ENCODE measurements at places on chromosomes 16 and 17. TPM values are rescaled to one million over a fixed set of nuclear protein-coding genes. Genes with fewer than 3 reads are reported as not detected.

- DNase-seq, result no peak
Measured at GRCh38 chr17:6599364-6599763, 41.1 kb downstream of the KIAA0753 start.

Gene TBC1D3H
- not detected for total RNA-seq

Gene SPAG5
- total RNA-seq, result 8.8 TPM

Gene FBXO39
- 0.13 TPM for total RNA-seq

- no peak for DNase-seq
Measured at GRCh38 chr16:79811541-79811940, 211.0 kb upstream of the MAF start.

DNA sequence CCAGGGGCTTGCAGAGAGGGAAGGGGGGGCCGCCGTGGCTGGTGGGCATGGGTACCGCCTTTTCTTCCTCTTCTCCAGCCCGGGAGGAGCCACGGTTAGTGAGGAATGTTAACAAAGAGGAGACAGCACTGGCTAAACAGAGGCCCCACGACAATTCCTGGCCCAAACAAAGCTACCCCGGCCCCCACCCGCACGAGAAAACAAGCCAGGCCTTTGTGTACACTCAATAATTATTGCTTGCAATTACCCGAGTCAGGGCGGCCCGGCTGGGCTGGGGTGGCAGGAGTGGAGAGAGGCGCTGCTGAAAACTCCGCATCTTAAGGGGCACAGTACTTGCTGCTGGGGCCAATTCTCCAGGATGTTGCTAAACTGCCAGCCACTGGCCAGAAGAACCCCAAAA, 56.4 kb downstream of the IRX5 start:
- DNase-seq, result no peak

Gene NPIPB2
- 5.2 TPM for total RNA-seq

DNA sequence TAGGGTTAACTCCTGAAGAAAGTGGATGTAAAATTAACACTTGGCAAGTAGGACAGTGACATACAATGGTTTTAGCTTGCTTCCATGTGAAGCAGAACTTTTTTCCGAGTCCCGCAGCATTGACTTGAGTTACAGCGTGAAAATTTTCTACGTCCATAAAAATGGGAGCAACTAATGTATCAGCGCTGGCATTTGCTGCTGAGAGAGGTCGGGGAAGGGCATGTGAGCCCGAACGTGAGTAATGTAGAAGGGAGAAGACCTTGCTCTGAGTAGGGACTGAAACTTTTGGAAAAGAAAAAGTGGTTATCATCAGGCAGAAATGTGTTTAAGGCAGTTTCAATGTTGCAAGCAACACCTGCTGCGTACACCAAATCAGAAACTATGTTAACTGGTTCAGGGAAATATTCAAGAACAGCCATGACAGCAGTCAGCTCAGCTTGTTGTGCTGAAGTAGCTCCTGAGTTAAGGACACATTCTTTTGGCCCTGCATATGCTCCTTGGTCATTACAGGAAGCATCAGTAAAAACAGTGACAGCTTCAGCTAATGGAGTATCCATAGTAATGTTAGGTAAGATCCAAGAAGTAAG, 70.9 kb upstream of the ARL4D start:
- no peak for DNase-seq

GRCh38 chr16:78133919-78134318, 34.5 kb downstream of the WWOX start:
- no peak for DNase-seq

DNA sequence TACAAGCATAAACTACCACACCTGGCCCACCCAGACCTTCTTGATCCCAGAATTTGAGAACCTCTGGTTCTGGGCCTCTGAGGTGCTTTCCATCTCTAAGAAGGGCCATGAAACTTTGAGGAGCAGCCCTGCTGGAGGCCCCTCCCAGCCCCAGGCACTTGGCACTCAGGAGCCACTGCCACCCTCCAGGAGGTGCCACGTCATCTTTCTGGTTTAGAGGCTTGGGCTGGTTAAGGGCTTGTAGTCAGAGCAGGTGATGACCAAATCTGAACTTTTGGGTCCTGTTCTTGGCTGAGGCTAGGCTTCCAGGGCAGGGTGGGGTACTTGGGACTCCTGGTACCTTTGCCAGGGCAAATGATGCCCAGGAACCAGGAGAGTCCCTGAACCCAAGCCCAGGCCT, 13.8 kb upstream of the DLX4 start:
- no peak for DNase-seq

Gene FOXN1
- total RNA-seq, result not detected

- no peak for DNase-seq
Measured at GRCh38 chr17:80455336-80455710, 21.1 kb downstream of the NPTX1 start.

Gene CHST6
- total RNA-seq, result 0.15 TPM

- no peak for DNase-seq
Measured at GRCh38 chr16:11161439-11161838, 94.6 kb downstream of the SOCS1 start.

Gene KIF19
- total RNA-seq, result 0.58 TPM

Gene NUP93
- 13.2 TPM for total RNA-seq

- peak; percentile 22 for DNase-seq
Measured at GRCh38 chr16:48537275-48537674, 72.7 kb downstream of the N4BP1 start.

DNA sequence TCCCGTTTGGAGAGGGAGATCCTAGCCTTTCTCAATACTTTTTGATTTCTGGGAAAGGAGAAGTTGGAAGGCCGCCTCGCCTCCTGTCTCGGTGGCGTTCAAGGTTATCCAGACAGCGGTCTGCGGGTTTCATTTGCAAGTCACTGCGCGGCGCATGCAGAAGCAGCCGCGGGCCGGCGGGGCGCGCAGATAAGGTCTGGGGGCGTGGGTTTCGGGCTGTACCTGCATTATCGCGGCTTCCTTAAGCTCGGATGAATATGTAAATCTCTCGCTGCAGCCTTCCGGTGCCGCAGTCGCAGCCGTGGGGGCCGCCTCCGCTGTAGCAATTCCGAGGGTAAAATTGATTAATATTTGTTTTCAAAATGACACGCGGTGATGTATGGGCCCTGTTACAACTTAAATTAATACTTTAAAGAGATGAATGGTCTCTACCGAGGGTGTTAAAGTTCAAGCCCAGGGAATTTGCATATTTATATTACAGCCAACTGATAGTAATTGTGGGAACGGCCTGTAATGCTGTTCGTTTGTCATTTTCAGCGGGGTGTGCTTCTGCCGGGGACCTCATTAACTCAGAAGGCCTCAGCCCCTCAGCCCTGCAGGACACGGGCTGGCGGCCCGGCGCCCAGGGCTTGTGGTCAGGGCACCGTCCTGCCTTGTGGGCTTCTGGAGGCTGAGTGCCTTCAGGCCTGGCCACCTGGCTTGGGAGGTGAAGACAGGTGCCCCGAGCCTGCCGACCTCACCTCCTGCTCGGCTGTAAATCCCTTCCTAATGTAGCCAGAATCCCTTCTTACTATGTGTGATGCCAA, 99.4 kb downstream of the CYLD start:
- peak; percentile 40 for DNase-seq

DNA sequence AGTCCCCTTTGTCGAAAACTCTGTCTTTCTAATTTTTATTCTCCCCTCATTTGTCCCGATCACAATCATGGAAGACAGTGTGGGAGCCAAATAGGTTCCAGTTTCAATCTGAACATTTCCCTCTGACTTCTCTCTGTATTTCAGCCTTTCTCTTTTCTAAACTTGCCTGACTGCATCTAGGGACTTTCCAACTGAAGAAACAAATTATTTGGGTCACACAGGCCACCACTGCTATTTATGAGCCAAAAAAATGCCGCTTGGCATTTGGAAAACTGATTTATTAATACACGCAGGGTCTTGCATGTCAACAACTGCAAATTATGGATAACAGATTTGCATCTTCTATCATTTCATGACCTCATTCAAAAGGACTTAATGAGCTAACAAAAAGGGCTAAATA, 55.2 kb upstream of the ELAC2 start:
- no peak for DNase-seq

DNA sequence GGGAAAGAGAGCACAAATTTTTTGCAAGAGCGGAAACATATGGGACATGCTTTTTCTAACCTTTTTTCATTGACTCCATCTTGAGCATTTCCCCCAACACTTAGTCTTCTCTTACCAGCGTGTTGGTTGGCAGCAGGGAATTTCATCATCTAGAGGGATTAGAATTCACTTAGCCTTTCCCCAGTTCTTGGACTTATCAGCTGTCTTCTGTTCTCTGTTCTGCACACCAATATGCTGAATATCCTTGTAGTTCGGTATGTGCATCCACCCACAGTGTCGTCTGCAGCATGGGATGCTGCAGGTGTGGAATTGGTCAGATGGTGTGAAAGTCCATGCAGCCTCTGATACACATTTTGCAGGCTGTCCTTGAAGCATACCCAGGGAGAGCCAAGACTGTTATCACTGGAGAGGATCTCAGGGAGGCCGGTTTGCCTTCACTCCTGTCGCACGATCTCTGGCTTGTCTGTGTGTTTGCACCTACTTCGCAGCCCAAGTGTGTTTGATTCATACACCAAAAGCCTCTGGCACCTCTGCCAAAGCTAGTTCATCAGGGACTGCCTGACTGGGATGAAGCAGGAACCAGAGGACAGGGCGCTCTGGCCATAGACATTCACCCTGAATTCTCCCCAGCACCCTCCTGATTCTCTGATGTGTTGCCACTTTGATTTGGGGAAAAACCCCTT, 93.3 kb downstream of the SOCS1 start:
- no peak for DNase-seq

Gene TOX3
- total RNA-seq, result 1.3 TPM

GRCh38 chr16:51952500-51952899, 594.4 kb downstream of the TOX3 start:
- DNase-seq, result no peak

GRCh38 chr17:58333736-58334207, 5.2 kb upstream of the TSPOAP1 start:
- no peak for DNase-seq

Gene RUNDC3A
- not detected for total RNA-seq

Gene CCL17
- not detected for total RNA-seq

Gene GSG1L
- not detected for total RNA-seq

- no peak for DNase-seq
Measured at GRCh38 chr17:81537343-81537855, 9.2 kb downstream of the FSCN2 start.

- DNase-seq, result no peak
Measured at GRCh38 chr17:74403512-74404137, 28.3 kb upstream of the GPRC5C start.

GRCh38 chr17:7249214-7249613, 2.3 kb downstream of the CTDNEP1 start:
- DNase-seq, result no peak

- no peak for DNase-seq
Measured at GRCh38 chr16:67199808-67200198, 872 bp downstream of the ELMO3 start.

All from left lobe of liver (tissue), 2 donors.